ENCODE measurements at places on chromosomes 1 and 21.

- DNase-seq: no peak
Measured at GRCh38 chr1:211939876-211940468, 95.4 kb downstream of the INTS7 start.

DNA sequence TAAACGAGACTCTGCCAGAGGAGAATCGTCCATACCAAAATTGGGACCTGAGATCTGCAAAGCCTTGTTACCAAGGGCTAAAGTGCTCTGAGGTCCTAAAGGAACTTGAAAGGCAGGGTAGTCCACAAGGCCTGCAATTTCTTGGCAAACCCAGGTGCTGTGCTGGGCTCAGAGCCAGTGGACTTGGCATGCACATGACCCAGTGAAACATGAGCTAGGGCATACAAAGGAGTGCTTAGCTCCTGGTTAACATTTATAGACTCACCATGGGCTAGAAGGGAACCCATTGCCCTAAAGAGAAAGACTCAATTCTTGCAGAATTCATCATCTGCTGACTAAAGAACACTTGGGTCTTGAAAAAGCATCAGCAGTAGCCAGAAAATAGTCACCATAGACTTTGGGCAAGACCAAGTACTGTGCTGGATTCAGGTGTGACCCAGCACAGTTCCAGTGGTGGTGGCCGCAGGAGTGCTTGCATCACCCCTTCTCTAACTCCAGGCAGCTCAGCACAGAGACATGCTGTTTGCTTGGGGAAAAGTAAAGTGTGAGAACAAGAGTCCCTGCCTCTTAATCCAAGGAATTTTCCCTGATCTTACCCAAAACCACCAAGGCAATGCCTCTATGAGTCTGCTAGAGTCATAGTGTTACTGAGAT is 1069.4 kb upstream of the ADGRL2 start:
- DNase-seq: no peak

DNA sequence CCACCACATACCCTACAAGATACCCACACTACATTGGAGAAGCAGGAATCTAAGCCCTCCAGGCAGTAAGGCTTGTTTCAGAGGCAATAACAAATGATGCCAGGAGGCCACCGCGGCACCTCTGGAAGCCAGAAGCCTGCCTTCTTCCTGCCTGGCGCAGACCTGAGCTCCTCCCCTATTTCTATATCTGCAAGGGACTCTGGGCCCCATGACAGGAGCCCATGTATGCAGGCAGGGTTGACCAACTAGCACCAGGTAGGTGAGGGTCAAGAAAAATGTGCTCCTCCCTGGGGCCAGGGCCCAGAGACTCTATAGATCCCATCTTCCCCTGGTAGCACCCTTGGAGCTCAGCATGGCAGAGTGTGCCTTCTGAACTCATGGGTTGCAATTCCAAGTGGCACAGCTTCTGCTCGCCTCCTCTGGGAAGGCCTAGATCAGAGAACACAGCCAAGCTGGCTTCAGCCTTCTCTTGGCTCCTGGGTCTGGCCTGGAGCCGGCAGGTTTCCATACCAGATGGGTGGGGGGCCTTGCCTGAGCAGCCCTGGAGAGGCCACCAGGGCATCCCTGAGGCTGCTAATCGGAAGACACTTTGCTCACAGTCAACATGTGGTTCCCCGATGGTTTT is 85.1 kb downstream of the STUM start:
- DNase-seq: no peak

DNA sequence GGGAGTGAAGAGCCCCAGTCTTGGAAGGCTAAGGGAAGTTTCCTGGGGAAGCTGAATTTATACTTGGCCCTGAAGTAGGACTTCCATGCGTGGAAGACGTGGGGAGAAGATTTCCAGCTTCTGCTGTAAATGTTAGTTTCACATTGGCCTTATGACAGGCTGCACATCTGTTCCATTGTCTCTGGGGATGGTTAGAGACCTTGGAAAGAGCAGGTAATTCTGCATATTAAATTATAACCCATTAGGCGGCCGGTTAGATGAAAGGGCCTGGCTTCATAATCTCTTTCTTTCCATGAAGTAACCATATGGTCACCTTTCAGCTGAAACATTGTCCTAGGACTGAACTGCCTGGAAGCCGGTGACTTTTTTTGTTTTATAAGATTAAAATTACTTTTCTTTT is 37.5 kb downstream of the DPT start:
- DNase-seq: no peak

DNA sequence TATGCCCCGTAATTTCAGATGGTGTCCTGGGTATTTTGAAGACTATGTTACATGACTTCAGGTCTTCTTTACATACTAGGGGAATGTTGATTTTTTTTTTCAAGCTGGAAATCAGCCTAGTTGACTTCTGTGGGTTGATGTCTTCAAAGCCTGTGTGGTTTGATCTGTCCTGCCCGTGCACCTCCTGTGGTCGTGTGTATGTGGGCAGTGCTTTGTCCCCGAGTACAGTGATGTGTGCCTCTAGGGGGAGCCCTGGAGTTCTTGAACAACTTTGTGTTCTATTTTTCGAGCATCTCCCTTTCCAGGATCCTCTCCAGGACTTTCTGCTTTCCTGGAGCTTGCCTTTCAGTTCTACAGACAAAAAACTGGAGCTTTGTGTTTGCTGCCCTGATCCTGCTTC is 28.9 kb downstream of the OBSCN start:
- DNase-seq: no peak

DNA sequence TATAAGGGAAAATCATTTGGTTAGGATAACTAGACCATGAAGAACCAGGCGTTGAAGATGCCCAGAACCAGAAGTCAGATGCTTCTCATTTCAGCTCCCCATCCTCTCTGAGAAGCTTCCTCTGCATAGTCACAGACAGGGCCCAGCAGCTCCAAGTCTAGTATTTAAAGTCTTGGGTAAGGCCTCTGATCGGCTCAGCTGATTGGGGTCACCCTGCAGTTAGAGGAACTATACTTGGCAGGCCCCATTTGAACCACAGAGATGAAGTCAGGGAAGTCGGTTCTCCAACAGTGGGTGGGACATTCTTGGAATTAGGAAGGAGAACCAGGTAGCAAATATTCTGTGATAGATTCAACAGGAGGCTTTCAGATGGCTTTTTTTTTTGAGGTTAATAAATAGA is 48.3 kb downstream of the SLC22A15 start:
- DNase-seq: no peak

- no peak for DNase-seq
Measured at GRCh38 chr1:205972491-205973168, 29.4 kb upstream of the SLC26A9 start.

GRCh38 chr1:209686322-209686721 is 11.1 kb downstream of the G0S2 start:
- no peak for DNase-seq

DNA sequence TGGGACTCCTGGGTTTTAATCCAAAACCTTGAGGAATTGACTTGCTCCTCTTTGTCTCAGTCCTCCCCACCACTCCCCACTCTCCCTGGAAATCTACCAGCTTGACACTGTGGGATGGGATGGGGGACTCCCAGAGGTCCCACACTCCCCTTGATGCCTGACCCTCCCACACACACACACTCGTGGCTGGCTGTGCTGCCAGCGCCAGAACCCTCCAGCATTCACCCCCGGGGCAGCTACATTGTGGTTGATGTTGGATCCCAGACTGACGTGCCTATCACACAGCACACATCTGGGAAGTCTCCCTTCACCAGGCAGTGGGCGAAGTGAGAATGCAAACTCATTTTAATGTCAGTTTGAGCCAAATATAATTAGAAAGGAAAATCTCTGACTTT is 10.0 kb downstream of the KIRREL1 start:
- DNase-seq: no peak

DNA sequence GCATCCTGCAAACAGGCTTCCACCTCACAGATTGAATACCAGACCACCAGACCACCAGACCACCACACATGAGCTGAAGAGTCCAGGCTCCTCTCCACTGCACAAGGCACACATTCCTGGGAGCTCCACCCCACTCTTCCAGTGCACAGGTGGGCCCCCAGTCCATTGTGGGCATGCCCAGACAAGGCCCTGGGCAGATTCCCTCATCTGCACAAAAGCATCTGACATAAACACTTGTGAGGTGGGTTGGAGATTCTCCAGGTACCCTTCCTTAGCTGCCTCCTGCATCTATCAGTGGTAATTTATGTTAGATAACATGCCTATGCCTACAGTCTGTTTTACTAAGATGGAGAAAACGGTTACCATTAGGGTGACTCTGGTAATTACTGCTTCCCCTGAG is 11.6 kb upstream of the CTBS start:
- no peak for DNase-seq

- DNase-seq: no peak
Measured at GRCh38 chr1:39385067-39385988, 106.1 kb upstream of the BMP8A start.

DNA sequence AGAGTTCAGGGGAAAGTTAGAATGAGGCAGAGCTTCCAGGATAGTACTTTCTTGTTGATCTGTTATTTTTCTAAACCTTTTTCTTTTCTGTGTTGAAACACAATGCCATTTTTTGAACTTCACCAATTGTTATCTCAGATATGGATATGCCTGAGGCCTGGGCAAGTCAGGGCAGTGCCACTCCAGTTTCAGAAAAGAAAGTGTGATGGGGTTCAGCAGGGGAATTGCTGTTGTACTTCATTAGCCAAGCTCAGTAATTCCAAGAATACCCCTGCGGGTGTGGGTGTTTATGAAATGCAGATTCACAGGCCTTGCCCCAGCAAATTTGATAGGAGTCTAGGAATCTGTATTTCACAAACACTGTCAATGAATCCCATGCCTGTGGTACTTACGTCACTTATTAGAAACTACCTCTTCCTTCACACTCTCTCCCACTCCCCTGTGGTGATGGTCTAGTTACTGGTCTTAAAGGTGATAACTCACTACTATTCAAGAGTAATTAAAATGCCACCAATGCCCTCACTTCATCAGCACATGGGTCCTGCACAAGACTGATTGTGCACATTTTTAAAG is 142.3 kb downstream of the PBX1 start:
- no peak for DNase-seq

DNA sequence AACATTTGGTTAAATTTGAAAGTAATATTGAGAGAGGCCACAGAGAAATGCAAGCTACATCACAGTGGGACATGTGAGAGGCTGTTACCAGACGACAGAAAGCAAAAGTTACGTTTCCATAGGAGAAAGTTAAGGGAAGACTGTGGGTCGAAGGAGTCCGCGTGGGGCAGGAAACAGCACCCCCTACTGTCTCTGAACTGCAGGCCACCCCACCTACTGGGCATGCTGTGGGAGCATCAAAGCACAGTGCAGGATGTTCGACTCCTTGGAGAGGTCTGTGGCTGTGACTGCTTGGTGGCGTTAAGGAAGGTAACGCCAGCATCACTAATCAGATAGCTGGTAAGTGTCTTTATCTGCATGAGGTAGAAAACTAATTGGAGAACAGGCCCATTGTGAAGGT is 123.9 kb downstream of the PTBP2 start:
- no peak for DNase-seq

GRCh38 chr1:13996334-13996733 is 296.3 kb downstream of the PRDM2 start:
- DNase-seq: no peak

- DNase-seq: no peak
Measured at GRCh38 chr1:224739303-224739996, 123.3 kb downstream of the CNIH3 start.

GRCh38 chr1:42941640-42942330 is 16.9 kb downstream of the SLC2A1 start:
- DNase-seq: peak; percentile 91

GRCh38 chr1:27429029-27429425 is 36.6 kb downstream of the GPR3 start:
- no peak for DNase-seq

GRCh38 chr1:95520390-95520789 is 286.4 kb downstream of the RWDD3 start:
- DNase-seq: no peak

DNA sequence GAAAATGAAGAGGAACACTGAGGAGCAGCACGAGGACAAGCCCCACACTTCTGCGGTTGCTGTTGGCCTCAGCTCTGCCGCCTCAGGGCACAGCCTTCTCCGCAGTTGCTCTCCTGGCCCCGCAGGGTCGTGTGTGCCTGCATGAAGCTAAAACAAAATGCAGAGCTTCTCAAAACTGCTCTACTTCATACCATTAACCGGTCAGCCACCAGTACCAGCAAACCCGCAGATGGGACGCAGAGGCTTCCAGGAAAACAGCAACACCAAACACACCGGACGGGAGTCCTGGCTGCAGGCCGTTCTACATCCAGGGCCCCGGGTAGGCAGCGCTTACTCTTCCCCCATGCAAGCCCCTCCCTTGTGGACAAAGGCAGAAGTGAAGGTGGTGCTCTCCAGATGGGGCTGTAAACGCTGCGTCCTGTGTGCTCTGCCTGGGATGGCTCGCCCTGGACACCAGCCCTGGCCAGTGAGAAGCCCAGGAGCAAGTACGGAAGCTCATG is 7.1 kb upstream of the C1orf159 start:
- no peak for DNase-seq

DNA sequence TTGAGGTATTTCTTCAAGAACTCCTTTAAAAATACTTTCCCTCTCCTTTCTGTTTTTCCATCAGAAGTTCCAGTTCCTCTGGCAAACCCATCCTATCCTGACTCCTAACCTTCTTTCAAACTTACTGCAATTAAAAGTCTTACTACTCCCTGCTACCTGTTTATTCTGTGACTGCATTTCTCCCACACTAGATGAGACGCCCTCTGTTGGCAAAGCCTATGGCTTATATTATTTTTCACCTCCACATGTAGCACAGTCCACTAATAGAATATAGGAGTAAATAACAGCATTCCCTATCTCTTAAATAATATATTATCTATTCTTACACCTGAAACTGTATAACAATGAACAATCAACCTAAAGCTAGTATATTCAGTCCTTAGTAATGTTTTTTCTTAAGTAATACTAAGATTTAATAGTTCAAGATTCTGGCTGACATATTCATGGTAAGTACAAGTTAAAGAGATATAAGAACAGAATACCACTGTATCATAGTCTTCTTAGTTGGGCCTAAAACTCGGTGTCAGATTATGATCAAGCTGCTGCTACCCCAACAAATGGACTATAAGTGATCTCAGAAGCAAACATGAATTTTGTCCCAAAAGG is 54.8 kb downstream of the RAB3GAP2 start:
- DNase-seq: no peak

DNA sequence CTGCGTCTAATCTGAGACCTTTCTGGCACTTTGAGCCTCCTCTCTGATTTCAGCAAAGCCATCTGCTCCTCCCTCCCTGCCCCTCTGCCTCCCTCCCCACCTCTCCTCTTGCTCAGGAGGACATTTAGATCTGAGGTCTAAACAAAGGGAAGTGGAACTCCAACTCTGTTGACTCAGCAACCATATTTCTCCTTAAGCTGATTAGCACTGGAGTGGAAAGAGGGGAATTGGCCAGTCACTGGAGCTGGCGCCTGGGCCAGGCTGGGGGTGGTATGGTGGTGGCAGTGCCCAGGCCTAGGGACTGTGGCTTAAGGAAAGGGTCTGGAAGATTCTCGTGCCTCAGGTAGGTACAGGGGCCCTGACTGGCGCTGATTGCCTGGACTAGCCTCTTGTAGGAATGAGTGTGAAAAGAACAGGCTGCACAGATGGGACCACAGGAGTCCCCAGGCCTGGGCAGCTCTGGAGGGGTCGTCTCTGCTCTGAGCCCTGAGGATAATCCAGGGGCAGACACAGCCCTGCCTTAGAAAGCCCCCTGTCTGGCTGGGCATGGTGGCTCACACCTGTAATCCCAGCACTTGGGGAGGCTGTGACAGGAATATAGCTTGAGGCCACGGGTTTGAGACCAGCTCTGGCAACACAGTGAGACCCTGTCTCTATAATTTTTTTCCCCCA is 11.9 kb downstream of the SH2D2A start:
- DNase-seq: no peak

- no peak for DNase-seq
Measured at GRCh38 chr21:22993144-22993543, 1994.9 kb downstream of the NCAM2 start.
